Fibroblast of gingiva (primary cell): ENCODE measurements at places on chromosomes 13 and 19.

DNA sequence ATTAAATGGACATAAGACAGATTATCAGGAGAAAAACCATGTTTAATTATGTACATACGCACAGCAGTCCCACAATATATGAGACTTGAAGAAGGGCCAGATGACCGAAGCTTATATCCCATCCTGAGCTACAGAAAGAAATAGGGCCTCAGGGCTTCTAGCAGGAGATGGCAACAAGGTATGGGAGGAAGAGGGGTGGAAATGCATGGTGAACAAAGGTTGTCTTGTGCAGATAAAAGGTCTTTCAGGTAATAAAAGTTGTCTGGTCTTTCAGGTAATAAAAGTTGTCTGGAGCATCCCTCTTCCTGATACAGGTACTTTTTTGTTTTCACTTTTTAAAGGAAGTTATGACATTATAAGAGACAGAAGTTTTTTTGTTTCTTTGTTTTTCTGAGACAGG lies 15.4 kb upstream of the GTF3A start:
- DNase-seq = no peak

GRCh38 chr13:33218020-33218419 lies 67.5 kb downstream of the STARD13 start:
- peak; percentile 34 for DNase-seq

GRCh38 chr13:21517576-21517975 lies 58.5 kb upstream of the ZDHHC20 start:
- no peak for DNase-seq

- DNase-seq = no peak
Observed at GRCh38 chr19:40721936-40722661, 5.2 kb downstream of the ITPKC start.

DNA sequence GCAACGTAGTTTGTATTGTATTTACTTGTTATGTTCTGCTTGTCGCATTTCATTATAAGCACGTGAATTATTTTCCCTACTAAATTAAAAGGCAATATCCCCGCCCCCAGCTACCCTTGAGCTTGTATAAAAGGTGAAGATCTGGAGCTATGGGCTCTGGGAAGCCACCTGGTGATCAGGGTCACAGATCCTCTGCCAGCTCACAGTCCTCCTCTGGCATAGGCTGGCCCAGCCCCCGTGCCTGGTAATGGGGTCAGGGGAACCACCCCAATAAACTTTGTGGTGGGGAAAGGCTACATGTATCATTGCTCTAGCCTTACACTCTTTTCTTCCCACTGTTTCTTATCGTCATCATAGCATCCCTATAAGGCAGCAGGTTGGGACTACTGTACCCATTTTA lies 190.2 kb upstream of the TSHZ3 start:
- no peak for DNase-seq

DNA sequence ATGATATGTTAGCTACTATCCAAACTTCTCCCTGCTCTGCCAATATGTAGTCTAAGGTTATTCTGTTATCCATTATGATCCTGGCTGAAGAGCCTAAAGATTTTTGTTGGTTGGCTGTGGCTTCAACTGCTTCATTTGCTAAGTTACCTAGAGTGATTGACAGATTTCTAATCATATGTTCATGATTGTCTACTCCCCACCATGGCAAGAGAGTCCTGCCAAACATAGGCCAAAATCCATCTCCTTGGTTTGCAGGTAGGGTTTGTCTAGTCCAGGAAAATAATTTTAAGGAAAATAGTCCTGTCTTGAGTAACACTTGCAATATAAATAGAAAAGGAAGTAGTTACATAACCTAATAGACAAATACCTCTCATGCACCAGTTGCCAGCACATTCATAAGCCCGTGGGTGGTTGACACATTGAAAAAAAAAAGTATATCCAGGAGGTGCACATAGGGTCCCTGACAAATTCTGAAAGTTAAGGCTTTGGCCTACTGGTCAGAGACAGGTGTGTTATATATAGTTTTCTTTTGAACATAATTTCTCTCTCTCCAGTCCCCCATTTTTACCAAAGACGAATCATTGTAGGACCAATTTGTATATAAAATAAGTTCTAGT lies 5.4 kb upstream of the CBY2 start:
- no peak for DNase-seq

DNA sequence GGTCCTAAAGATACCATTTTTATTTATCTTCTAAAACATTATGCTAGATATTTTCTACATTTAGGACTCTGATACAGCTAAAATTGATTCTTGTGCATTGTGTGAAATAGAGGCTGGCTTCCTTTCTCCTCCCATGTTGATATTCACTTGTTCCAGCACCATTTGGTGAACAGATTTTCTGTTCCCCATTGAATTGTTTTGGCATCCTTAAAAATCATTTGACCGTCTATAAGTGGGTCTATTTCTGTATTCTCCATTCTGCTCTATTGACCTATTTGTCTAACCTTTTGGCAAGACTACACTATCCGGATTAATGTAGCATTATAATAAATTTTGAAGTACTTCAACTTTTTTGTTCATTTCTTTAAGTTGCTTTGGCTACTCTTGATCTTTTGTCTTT lies 2689.2 kb downstream of the PCDH9 start:
- DNase-seq = no peak

- DNase-seq = no peak
Observed at GRCh38 chr19:28516415-28516872, 696.5 kb downstream of the UQCRFS1 start.

GRCh38 chr13:40433577-40433976 lies 232.9 kb downstream of the FOXO1 start:
- DNase-seq = no peak
